Colonic mucosa (tissue), 4 donors: ENCODE measurements at places on chromosomes 7 and 10.
A peak's percentile ranks its signal among the peaks of the same experiment; 100 is the strongest.

DNA sequence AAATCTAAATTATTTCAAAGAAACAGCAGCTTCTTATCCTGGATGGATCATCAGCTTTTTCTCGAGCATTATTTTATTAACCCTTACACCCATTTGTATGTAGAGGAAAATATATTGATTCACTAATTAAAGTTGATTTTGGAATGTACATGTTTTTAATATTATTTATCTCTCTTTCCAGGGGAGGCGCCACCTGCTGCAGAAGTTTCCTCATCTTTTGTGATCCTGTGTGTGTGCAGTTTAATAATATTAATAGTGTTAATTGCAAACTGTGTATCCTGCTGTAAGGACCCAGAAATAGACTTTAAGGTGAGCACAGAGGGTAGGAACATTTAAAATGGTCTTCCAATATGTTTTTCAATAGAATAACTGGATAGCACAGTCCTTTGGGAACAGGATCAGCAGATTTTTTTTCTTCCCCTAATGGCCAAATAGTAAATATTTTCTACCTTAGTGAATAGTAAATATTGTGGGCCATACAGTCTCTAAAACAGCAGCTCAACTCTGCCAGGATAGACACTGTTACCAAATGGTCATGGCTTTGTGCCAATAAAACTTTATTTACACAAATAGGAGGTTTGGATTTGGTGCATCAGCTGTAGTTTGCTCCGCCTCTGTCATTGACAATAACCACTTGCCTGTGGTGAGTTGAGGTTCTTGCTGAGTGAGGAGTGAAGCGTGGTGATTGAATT is 30.6 kb downstream of the LMTK2 start:
- DNase-seq: no peak

DNA sequence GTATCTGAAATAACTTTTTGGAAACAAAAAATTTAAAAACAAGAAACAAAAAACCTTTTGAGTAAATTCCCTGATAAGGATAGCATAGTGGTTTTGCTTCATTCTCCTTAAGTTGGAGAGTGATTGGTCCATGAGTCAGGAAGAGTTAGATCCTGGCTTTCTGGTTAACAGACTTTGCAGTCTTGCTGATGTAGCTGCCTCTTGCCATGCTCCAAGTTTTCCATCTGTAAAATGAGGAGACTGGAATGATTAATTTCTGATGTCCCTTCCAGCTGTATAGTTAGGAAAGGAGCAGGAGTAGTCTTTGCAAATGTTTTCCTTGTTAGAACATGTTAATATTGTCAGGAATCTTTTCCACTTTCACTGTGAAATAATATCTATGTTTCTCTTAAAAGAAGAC is 266.6 kb downstream of the DNAJB9 start:
- DNase-seq: no peak

- no peak for DNase-seq
Observed at GRCh38 chr10:121084016-121084674, 233.0 kb downstream of the WDR11 start.

DNA sequence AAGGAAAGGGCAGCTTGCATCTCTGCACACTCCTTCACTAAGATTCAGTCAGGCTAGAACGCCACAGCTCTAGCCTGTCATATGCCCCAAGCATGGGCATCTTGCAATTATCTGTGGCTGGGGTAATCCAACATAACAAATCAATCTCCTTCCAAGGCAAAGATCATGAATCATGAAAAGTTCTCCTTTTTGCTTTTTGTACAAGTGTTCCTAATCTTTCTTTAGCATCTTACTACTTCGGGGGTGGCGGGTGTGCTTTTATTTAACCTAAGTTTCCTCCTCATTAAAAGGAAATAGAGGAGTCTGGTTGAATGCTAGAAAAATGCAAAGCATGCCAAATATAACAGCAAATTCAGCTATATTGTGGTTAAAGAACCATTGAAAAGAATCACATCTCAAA is 43.5 kb upstream of the NKX2-3 start:
- no peak for DNase-seq

DNA sequence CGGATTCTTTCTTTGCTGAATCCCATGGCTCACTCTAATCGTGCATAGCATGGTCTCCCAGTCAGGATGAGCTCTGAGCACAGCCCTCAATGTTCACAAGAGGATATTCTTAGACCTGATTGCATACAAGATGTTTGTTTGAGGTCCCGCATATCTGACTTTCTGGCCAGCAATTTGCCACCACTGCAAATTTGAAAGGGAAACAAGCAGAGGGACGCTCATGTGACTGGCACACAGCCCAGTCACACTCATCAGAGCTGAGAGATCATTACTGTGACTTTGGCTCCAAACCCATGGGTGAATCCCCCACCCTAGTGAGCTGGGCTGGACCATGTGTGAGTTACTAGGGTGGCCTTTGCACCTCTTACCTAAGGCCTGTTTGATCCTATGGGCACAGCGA is 9.9 kb downstream of the TAS2R41 start:
- DNase-seq: peak; percentile 59
